ENCODE measurements at places on chromosomes 12 and 14.
A peak's percentile ranks its signal among the peaks of the same experiment; 100 is the strongest.

DNA sequence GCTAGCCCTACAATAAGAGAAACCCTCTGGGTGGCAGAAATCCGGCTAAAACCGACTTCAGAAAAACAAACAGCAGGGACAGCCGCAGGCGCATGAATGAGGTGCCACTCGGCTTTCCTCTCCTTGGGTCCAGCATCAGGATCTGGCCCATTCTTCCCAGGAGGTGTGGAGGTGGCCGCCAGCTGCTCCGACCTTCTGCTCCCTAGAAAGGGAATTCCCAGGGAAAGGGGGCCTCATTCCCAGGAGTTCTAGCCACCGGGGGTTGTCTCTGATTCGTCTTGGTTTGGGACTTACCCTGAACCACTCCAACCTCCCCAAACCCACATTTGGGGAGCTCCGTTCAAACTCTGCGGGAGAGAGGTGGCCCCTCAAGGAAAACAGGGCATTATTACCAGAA, 13.0 kb downstream of the PAPLN start:
- DNase-seq, result no peak

GRCh38 chr14:76550534-76550933, 174.6 kb downstream of the ESRRB start:
- DNase-seq, result no peak

DNA sequence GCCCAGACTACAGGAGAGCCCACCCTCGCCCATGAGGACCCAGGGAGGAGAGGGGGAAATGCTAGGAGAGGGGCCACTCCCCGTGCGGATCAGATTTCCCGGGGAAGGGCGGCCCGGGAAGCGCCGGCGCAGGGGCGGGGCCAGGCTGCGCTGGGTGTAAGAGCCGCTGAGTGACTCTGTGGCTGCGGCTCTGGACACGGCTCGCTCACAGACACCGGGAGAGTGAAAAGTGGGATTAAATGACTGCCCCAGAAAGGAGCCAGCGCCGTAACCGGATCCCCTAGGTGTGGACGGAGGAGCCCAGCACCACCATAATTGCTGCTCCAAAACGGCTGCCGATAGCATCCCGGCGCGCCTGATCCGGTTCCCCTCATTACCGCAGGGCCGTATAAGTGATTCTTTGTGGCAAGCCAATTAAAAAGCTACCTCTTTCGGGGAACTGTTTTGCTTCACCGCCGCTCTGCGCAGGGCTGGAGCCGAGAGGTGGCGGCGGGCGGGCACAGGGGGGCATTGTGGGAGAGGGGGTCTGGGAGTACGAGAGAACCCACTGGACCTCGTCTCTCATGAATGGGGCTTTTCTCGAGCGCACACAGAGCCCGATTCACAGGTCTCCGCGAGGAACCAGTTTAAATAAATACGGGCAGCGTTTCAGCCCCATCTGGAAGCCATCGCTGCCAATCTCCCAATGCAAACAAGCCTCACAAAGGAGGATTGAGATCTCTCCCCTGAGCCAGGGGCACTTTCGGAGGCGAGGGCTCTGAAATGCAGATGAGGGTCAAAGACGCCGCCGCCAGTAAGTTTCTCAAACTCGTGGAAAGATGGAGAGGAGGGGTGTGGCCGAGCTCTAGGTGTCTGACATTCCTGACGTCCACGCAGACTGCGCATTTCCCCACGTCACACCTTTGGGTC, 2.5 kb downstream of the COL2A1 start:
- DNase-seq, result peak; percentile 83

GRCh38 chr12:115017346-115017745, 333.4 kb upstream of the TBX3 start:
- DNase-seq, result no peak

DNA sequence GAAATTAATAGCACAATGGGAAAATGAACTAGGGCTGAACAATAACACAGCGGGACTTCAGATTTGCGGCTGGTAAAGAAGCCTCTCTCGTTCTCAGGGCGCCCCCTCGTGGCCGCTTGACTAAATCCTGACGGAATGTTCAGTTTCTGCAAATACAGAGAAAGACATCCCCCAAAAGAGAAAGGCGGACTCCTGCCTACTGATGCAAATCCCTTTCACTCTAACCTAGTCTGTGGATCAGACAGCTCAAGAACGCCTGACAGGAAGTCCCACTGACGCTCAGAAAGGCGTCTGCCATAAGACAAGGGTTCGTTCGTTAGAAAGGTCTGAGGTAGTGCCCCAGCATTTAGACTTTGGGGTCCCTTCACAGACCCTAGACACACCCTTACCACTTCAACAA, 2.5 kb downstream of the NUAK1 start:
- no peak for DNase-seq

DNA sequence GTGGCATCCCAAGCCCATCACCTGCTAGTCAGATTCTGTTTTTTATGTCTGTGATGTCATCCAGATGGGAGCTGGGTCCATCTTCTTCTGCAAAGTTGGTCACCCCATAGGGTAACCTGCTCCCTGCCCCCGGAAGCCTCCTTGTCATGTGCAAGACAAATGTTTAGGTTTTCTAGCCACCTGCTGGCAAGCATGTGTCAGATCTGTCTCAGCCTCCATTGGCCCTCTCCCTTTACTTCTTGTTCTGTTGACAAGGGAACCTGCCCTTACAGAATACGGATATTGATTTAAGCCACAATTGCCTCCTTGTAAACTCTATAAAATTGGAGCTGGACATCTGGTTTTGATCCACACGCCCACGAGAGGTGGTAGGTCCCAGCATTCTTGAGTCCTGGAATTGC, 7.5 kb downstream of the NTF3 start:
- no peak for DNase-seq

GRCh38 chr12:29201296-29201695, 52.2 kb downstream of the FAR2 start:
- no peak for DNase-seq

GRCh38 chr12:54304187-54304810, 3.5 kb upstream of the NFE2 start:
- DNase-seq, result no peak

- DNase-seq, result no peak
These were observed 31.9 kb downstream of the FOS start for GRCh38 chr14:75310295-75311111.

DNA sequence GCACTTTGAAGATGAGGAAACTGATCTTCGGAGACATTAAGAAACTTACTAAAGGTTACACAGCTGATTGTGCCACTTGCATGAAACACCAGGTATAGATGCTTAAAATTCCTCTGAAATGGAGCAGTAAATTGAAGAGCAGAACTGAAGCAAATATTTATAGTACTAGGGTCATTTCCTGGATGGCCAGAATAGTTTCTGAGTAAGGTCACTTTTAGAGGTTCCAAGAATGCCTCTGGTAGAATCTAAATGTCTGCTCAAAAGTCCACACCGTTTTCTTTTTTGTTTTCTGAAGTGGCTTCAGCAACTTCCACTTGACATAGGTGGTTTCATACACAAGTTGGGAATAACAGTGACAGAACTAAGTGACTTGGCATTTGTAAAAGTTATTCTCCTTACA, 19.4 kb downstream of the TPH2 start:
- peak; percentile 16 for DNase-seq

DNA sequence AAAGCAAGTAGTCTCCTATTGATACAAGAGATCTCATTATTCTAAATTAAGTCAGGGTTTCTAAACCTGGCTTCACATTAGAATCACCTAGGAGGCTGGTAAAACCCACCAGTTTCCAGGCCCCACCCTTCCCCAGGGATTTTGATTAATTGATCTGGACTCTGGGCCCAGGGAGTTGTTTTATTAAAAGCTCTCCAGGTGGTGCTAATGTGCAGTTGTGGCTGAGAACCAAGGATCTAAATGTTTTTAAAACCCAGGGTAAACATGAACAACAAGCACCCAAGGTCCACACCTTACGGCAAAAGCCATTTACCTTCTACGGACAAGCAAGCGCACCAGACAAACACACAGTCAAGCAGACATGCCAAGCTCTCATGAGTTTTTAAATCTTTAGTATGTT, 73.9 kb downstream of the SLC2A13 start:
- DNase-seq, result no peak

GRCh38 chr12:49334681-49335080, 2.3 kb downstream of the C1QL4 start:
- DNase-seq, result no peak

- no peak for DNase-seq
These were observed 35.4 kb downstream of the BCL11B start for GRCh38 chr14:99236386-99237138.

DNA sequence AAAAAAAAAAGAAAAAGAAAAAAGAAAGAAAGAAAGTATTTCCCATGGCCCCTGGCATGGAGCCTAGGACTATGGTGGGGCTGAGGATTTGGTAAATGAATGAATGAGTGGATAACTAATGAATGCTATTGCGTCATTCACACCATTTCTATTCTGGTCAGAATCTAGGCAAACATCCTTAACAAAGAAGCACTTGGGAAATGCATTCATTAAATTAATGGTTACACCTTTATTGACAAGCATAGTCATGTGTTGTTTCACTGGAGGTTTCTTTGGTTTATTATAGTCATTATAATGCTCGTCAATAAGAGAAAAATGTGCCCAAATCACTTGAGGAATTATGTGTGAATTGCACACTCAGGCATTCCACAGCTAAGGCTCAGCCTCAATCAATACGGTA, 13.6 kb upstream of the AQP2 start:
- no peak for DNase-seq

GRCh38 chr14:82740547-82740946, 1206.9 kb upstream of the SEL1L start:
- DNase-seq, result no peak

DNA sequence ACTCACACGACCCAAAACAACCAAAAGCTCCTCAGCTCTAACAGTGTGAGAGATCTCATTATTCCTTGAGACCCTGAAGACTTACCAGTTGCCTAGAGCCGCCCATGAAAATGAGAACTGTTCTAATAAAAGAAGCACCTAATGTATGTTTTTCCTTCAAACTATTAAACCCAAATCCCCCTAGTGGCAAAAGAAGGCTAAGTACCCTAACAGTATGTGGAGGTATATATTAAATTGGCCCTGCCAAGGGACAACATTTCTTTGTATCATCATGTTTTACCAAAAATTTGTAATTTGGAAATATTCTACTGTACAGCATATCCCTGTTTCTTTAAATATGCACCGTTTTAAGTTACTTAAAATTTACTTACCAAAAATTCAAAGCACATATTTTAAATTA, 38.0 kb upstream of the PPFIA2 start:
- DNase-seq, result no peak

- DNase-seq, result no peak
These were observed 23.8 kb downstream of the CFAP251 start for GRCh38 chr12:121942145-121942718.

DNA sequence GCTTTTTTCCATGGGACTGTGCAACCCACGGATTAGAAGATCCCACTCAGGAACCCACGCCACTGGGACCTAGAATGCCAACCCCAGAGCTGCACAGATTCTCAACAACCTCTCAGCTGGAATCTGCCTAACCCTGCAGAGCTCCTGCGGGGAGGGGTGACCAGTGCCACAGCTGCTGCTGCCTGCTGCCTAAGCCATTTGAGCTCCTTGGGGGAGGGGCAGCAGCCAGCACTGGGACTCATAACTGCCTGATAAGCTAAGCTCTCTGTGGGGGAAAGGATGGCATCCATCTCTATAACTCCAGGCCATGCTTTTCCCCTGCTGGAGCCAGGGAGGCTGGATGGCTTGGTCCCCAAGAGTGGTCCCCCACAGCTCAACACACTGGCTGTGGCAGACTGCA, 182.8 kb downstream of the SLC5A8 start:
- no peak for DNase-seq

DNA sequence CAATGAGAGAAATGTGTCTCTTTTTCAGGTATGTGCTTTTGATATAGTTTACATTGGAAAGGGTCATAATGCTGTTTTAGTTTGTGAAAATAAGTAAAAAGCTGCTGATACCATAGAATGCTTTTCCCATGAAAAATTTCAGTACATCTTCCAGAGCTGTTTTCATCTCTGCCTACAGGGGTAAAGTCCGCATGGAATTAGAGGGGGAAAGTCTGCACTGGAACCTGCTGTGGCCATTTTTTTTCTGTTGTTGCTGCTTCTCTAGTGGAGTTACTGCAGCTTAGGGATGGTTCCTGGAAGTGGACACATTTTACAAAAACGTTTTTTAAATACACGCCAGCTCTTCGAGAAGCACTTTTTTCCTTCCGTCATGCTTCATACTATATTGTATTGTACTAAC, 81.3 kb downstream of the VEZT start:
- no peak for DNase-seq

GRCh38 chr12:53751336-53752191, at the start of gene CISTR:
CISTR (minus strand) TSS chr12:53751979.
- DNase-seq, result no peak

DNA sequence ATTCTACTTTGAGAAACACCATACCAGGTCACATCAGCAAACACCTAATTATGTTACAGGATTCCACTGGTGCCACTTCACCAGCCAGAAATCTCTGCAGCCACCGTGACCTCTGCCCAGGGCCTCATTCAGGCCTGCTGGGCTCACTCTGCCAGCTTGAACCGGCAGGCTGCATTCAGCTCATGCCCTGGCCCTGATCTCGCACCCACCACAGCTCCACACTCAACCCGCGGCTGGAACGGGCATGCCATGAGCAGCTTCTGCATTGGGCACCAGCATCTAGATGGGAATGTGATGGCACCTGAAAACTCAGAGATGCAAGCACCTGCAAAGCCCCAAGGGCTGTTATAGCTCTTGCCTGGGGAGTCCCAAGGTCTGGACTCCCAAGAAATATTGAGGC, 168.7 kb downstream of the DPY19L2 start:
- DNase-seq, result no peak

GRCh38 chr12:3748620-3749019, 4.3 kb downstream of the CRACR2A start:
- DNase-seq, result no peak

- DNase-seq, result no peak
These were observed 43.6 kb downstream of the FGD6 start for GRCh38 chr12:95173392-95174251.

DNA sequence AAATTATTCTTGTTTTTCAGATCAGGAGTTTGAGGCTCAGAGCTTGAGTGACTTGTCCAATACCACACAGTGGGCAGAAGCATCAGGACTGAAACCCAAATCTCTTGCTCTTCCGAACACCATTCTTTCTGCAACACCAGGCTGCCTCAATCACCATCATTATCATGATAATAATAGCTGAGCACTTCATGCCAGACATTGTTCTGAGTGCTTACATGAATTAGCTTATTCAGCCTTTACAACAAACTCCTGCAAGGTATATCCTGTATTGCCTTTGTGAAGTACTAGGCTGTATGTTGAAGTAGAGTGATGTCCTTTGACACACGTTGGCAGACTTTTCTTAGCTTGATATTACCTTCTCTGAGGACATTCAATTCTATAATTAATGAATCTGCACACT, 257.4 kb upstream of the ATP2B1 start:
- no peak for DNase-seq

DNA sequence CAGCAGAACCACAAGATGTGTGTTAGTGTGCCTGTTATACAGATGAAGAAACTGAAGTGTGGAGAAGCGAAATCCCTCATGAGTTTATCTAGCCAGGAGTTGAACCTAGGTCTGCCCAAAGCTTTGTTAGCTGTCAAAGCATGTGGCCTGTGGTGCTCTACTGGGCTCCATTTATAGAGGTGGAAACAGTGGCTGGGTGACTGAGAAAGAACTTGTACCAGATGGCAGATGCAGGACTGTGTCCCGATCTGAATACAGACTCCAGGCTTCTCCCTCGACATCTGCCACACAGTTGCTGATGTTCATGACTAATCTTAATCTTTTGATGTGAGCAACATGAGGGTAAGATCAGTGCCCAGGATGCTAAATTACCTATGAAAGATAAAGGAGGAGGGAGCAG, 89.1 kb downstream of the C12orf75 start:
- no peak for DNase-seq

Data from 8988T (cell line).